ENCODE measurements at places on chromosomes 16 and 17. TPM values are rescaled to one million over a fixed set of nuclear protein-coding genes. Genes with fewer than 3 reads are reported as not detected.

SLC22A31 gene
- not detected for total RNA-seq

RAB34 gene
- total RNA-seq = 112 TPM

COX10 gene
- 28.8 TPM for total RNA-seq

CBX2 gene
- 5.2 TPM for total RNA-seq

UNC13D gene
- 5.2 TPM for total RNA-seq

CES5A gene
- total RNA-seq = not detected

ITGAX gene
- total RNA-seq = 19.3 TPM

CD300LB gene
- total RNA-seq = 14.1 TPM

SLC16A11 gene
- 0.60 TPM for total RNA-seq

GAS7 gene
- total RNA-seq = 36.4 TPM

TBC1D3D gene
- not detected for total RNA-seq

GRCh38 chr16:87789437-87790291 is 23.9 kb upstream of the KLHDC4 start:
- no peak for DNase-seq

DNA sequence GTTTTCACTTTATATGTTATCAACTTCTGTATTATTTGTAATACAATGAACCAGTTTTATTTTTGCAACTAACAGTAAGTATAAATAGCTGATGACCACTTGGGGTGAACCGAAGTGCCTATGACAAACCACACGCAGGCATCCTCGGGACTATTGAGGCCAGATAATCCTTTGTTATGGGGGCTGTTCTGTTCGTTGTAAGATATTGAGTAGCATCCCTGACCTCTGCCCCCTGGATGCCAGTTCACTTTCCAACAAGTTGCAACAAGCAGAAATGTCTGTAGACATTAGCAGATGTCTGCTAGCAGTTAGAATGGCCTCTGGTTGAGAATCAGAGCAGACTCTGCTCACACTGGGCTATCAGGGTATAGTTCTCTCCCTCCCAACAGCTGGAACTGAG is 277.0 kb downstream of the WWOX start:
- DNase-seq = no peak

DNA sequence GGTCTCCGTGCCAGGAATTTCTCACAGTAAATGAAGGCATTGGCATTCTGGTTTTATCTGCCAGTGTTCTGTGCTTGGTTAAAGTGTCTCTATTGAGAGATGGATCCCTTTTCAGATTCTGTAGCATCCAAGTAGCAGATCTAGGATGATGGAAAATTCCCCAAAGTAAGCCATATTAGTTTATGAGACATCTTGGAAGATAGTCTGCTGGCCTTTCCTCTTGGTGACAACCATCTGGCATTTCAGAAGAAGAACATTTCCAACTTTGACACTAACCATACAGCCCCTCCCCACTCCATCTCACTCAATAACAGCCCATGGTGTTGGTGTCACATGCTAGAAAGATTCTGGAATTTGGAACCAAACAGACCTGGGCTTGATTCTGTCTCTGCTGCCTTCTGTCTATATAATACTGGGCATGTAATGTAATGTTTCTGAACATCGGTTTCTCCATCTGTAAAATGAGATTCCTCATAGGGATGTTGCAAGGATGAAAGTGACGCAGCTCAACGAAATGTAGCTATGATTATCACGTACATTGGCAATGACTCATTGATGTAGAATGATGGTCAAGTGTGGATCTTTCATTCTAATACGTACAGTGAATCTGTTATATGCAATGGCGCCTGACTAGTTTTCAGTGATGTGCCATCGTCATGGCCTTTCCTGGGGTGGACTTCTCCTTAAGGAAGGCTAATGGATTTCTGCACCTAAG is 32.6 kb upstream of the PIRT start:
- no peak for DNase-seq

DNA sequence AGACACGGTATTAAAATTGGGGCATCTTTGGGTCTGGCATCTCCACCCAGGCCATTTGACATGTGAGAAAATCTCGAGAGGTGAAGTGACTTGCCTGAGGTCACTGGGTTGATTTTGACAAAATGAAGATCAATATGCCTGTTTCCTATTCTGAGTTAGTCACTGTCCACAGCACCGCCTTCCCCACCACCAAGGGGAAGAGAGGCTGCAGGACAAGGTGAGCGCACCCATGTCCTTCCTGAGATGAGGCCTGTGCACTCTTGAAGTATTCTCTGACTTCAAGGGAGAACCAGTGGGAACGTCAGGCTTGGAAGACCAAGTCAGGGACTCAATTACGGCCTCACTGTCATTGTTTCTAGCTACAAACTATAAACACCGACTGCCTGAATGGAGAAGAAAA is 49.9 kb upstream of the WSB1 start:
- DNase-seq = no peak

DNA sequence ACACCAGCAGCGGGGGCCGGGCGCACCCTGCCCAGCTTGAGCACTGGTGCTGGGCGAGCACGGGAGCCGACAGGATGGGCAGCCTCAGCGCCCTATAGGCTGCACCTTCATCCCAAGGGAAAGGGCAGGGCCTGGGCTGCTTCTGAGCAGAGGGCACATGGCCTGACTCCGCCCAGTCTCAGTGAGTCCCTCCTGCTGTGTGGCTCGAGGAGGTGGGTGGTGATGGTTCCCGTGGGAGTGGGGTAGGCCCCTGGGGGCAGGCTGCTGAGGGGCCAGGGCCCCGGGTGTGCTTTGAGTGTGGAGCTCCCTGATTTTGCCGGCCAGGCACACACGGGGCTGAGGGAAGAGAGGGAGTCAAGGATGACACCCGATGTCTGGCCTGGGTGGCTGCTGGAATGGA is 37.9 kb downstream of the TSC2 start:
- no peak for DNase-seq

DNA sequence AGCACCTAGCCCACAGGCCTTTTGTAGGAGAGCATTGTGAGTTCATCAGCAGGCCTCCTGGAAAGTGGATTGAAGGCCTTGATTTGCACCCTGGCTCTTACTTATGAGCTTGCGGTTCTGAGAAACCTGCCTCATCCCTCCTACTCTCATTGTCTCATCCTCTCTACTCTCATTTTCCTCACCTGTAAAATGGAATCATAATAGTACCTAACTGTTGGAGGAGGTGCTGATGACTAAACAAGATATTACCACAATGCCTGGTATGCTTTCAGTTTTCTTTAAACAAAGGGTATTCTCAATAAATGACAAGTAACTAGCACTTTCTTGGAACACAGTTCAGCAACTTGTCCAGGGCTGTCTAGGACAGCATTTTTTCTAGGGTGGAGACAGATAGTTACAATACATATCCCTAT is 243.1 kb upstream of the MAF start:
- DNase-seq = no peak

DNA sequence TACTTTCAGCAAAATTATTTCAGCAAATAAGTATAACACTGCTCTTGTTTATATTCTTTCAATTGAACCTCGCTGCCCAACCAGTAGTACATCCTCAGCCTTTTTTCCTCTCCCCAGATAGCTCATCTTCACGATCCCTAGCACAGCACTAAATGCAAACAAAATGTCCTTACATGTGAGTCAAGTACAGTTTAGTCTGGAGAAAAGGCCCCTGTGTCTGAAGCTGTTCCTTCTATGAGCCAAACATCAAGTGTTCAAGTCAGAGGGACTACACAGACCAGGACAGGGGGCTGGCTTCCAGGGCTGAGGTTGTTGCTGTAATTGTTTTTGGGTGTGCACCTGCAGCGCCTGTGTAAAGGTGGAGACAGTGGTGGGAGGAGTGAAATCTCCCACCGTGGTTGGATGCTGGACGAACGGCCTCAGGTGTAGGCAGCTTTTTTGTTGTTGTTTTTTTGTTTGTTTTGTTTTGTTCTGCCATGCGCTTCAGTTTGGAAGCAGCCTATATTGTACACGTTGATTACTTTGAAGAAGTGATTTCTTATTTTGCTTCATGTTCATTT is 147.1 kb downstream of the PRKCA start:
- DNase-seq = no peak

DNA sequence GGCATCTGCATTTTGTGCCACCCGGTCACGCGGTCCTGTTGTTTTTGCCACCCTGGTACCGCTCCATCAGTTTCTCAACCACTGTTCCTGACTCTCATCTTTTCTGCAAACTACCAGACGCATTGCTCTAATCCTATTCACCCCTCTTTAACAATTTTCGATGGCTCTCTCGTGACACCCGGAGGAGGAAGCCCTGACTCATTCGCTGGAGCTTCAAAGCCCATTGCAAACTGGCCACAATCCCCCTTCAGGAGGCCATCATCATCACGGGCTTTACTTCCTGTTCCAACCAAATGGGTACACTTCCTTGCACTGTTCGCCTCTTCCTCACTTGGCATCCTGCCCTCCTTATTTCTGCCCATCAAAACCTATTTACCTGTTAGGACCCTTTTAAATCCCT is 155.3 kb downstream of the RGS9 start:
- no peak for DNase-seq

GRCh38 chr16:76118344-76118743 is 158.9 kb upstream of the CNTNAP4 start:
- no peak for DNase-seq

DNA sequence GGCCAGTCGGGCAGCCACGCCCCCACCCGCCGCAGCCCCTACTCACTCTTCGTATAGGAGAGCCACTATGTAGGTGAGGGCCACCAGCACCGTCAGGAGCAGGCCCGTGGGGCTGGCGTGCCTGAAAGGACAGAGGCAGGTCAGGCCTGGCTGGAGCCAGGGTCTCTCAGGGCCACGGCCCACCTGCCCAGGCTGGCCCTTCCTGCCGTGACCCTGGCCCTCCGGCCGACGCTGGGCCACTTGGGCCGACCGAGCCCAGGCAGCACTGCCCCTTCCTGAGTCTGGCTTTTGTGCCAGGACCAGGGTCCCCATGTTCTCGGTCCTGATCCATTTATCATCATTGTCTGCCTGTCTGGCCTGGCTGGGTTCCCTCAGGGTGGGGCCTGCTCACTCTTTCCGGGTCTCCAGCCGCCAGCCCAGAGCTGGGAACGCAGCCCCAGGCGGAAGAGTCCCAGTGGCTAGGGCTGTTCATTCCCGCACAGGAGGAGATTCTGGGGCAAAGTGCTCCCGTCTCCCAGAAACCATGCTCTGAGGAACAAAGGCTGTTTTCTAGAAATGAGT is 10.1 kb upstream of the RASD1 start:
- no peak for DNase-seq

GRCh38 chr16:9602189-9602588 is 510.7 kb downstream of the HAPSTR1 start:
- no peak for DNase-seq

- DNase-seq = no peak
Observed at GRCh38 chr17:5883775-5884665, 186.2 kb upstream of the WSCD1 start.

Data from omental fat pad (tissue), 4 donors.